ENCODE measurements at places on chromosomes 1 and 21.

GRCh38 chr1:178682429-178682828 is 42.6 kb upstream of the RALGPS2 start:
- no peak for DNase-seq

DNA sequence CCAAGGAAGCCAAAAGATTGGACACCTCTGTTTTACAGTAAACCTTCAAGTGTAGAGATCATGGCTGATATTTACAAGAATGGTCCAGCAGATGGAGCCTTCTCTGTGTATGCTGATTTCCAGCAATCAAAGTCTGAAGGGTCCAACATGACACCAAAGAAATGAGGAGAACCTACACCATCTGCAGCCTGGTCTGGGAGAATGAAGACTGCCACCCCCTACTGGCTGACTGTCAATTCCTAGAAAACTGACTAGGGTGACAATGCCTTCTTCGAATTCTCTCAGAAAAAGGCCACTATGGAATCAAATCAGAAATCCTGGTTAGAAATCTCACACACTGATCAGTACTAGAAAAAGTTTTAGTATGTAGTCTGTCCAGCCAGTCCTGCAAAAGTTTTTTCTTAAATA is 83.3 kb downstream of the CDC42BPA start:
- DNase-seq: no peak

- no peak for DNase-seq
Measured at GRCh38 chr1:5225707-5226704, 571.6 kb downstream of the AJAP1 start.

- no peak for DNase-seq
Measured at GRCh38 chr1:12284486-12284885, 54.7 kb downstream of the VPS13D start.

DNA sequence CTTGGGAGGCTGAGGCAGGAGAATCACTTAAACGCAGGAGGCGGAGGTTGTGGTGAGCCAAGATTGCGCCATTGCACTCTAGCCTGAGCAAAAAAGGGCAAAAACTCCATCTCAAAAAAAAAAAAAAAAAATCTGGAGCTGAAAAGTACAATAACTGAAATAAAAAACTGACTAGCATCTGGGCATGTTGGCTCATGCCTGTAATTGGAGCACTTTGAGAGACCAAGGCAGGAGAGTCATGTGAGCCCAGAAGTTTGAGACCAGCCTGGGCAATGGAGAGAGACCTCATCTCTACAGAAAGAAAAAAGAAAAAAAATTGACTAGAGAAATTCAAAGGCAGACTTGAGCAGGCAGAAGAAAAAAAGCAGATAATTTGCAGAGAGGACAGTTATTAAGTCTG is 18.1 kb downstream of the CLDN19 start:
- no peak for DNase-seq

- no peak for DNase-seq
Measured at GRCh38 chr1:172928412-172928811, 122.3 kb downstream of the TNFSF18 start.

DNA sequence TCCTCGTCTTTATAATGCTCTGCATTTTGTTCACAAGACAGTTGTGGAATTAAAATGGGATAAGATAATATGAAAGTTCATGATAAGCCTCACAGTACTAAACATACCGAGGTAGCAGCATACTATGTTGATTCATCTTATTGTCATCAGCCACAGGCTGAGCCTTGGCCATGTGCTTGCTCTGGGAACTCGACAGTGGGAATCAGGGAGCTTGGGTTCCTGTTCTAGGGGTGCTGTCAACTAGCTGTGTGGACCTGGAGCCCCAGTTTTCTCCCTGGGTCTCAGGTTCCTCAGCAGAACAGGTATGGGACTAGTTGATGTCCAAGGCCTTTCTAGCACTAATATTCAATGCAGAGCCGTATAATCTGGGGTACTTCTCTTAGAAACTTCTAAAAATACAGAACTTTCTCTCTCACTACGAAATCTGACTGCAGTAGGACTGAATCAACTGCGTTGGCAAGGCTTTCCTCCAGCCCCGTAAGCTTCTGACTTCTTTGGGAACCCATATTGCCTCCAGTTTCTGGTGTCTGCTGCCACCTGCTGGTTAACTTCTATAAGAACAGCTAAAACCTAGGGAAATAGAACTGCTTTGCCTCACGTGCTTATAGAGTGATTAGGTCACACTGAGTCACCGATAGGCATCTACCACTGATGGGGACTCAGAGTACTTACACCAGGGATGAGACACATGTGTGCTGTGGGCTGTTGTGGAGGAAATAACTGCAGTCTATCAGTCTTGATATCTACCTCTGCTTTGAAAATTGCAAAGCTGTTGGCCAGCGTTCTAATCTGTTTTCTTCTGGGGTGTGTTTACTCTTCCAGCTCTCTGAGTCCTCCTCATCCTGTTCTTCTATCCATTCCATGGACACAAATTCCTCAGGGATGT is 110.9 kb downstream of the RGL1 start:
- DNase-seq: peak; percentile 68

DNA sequence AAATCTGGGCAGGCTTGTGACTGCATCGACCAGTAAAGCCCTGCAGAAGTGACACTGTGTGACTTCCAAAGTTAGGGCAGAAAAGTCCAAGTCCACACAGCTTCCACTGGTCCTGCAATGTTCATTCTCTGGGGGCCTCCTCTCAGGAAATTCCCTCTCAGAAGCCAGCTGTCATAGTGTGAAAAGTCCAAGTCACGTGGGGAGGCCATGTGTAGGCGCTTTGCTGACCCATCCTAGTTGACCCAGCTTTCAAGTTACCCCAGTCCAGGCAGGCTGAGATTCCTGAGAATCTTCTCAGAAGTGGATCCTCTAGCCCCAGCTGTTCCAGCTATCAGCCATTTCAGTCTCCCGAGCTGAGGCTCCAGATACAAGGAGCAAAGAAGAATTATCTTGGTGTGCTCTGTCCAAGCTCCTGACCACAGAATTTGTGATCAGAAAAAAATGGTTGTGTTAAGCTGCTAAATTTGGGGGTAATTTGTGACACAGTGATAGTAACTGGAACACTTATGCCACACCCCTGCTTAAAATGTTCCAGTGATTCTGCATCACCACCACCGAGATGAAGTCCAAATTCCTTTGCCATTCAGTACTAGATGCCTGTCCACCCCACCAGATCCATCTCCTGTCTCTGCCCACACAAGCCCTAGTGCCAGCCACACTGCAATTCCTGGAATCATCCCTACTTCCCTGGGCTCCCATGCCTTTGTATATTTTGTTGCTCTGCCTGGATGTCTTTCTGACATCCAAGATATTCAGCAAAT is 2.5 kb upstream of the STUM start:
- DNase-seq: no peak

DNA sequence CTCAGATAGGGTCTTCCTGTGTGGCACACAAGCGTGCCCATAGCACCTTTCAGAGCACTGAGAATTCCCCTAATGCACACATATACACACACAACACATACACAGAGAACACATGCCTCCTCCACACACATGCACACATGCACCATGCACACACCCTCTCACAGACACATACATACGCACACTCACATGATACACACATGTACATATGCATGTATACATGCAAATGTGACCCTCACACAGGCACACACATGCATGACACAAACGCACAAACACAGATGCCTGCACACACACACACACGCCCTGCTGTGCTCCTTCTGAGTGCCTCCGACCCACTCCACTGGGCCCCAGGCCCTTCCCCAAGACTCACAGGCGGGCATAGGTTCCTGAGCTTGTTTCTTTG is 251.0 kb downstream of the PTPRU start:
- DNase-seq: no peak

GRCh38 chr21:17371450-17371849 is 141.4 kb upstream of the CXADR start:
- no peak for DNase-seq

- no peak for DNase-seq
Measured at GRCh38 chr1:64623750-64624191, 121.1 kb upstream of the RAVER2 start.

DNA sequence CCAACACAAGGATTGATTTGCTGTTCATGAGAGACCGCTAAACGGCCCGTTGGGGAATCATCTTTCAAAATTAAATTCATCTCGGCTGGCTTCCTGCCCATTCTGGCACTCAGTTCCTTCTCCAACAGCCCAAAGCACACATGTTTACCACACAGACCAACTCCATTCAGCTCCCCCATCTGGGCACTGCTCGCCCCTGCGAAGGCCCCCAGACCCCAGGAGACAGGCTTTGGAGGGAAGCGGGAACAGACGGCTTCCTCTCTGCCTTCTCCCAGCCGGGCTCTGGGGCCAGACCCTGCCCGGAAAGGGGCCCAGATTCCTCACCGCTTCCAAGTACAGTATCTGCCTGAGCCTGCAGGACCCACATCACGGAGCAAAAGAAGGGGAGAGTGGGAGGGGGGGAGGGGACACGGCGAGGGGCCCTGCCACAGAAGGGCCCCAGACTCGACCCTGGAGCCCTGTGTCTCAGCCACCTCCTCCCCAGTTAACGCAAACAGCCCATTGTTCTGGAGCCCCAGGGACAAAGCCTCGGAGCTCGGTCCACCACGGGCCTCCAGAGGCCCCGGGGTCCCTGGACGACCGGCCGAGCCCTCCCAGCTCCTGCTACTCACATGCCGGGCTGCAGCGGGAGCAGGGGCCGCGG is 660 bp downstream of the MEGF6 start:
- DNase-seq: no peak

DNA sequence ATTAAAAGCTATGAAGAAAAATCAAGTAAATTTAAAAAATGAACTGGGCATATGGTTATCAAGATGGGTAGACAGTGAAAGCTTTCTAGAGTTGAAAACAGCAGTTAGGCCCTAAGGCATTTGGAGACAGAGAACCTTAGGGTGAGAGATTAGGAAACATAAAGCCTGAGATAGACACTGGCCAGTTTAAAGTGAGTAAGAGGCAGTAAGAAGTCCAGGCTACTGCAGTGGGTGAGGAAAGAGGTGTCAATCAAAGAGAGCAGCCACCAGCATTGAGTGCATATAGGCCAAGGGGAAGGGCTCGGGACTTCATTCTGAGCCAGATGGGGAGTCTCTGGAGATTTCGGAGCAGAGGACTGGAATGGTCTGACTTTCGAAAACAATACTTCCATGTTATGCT is 1360.5 kb upstream of the ADGRL4 start:
- DNase-seq: no peak

DNA sequence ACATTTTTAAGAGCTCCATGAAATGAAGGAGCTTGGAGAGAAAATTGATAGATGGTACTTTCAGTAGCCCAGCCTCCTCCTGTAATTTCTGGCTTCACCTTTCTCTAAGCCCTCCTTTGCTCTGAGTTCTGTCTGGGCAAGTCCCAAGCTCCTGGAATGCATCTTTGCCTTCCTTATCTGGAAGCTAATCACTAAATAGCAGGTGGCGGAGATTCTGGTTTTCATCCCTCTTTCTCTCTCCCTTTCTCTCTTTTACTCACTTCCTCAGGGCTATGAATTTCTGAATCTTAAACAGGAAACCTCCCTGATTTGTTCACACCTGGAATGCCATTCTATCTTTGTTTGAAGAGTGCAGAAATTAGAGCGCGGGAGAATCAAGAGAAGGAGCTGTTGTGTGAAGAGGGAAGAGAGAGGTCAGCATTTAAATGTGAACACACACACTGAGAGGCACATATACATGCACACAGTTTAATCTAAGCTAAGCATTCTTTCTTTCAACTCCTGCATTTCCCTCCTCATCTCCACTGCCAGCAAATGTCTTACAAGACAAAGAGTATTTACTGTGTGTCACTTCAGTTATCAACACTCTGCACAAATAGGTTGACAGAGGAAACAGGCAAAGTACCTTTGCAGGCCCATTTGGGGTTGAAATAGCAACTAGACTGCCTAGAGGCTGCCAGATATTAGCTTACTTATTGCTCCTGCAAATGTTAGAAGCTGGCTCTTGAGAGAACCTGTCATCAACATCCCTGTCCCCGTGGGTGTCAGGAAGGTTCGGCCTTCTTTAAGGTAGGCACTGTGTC is 199.4 kb upstream of the CAMK1G start:
- no peak for DNase-seq

- DNase-seq: no peak
Measured at GRCh38 chr1:14659913-14660312, 61.4 kb downstream of the KAZN start.

- no peak for DNase-seq
Measured at GRCh38 chr1:160326418-160326817, 16.6 kb downstream of the COPA start.
